Activated CD4-positive, alpha-beta T cell treated with anti-CD3 and anti-CD28 coated beads, Interleukin-2, amount 10 ng/mL, durations not matched to agents 7 days and 5 days (primary cell): ENCODE measurements at places on chromosomes 16 and 17. TPM values are rescaled to one million over a fixed set of nuclear protein-coding genes. Genes with fewer than 3 reads are reported as not detected.

DNA sequence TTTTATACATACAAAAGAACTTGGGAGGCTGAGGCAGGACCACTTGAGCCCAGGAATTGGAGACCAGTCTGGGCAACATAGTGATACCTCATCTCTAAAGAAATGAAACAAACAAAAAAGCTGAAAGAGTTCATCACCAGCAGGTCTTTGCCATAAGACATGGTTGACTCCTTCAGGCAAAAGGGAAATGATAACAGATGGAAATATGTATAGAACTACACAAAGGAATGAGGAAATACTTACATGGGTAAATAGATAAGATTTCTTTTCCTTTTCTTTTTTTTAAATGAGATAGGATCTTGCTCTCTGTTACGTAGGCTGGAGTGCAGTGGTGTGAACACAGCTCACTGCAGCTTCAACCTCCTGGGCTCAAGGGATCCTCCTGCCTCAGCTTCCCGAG, 165.3 kb downstream of the PARN start:
- DNase-seq = no peak

DNA sequence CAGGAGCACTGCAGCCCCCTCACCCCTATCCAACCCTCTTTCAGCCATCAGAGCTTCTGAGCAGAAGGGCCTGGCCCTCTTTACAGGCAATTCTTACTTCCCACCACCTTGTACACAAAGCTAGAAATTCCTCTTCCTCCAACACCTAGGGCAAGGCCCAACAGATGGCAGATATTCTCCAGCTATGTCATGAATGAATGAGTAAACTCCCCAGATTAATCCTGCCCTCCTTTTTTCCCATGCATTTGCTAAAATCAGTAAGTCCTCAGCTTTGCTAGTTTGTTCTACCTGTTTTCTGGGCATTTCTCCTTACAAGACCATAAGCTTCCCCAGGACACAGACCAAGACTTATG, 20.4 kb upstream of the MRPS23 start:
- no peak for DNase-seq

DNA sequence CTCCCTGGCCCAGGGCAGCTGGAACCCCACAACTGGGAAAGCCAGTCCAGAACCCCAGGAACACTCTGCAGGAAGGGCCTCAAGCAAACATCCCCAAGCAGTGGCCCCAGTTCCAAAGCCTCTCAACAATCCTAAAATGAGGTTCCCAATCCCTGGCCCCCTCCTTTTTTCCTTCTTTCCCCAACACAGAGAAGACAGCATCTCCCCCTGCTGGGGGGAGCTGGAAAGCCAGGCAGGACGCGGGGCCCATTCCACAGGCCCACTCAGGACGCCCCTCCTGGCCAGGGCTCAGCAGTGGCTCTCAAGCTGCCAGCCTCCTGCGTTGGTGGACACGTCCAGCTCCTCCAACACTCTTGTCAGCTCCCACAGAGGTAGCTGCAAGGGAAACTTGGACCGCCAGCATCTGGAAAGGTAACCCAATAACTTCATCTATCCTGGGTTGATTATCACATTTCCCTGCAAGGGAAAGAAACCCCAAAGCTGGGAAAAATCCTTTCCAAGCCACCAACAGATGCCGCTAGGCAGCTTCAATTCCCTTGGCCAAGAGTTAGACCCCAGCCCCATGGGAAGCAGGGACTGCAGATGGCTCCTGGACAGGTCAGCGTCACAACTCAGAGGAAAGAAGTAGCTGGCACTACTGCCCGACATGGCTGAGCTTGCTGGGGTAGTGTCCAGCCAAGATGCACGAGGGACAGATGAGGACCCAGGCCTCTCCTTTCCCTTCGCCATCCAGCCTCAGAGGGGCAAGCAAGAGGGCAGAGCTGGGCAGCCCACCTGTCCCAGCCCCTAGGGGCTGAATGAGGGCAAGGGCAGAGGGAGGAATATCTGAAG, 7.6 kb downstream of the HDAC5 start:
- peak; percentile 30 for DNase-seq

GRCh38 chr16:54164789-54165173, 121.8 kb downstream of the IRX3 start:
- no peak for DNase-seq

DNA sequence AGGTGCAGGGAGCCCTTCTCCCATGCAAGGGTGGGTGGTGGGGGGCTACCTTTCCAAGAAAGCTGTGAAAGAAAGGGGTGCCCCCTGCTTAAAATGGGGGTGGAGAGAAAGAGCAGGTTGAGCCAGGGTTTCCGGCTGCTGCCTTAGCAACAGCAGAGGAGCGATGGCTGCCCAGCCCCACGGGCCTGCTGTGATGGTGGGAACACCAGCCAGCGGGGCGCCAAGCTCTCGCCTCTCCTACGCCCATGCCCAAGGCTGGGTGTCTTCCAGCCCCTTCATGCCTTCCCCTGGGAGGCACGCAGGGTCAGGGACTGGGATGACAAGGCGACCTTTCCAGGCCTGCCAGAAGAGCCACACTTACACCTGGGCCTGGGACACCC, 3.0 kb downstream of the FMNL1 start:
- DNase-seq = peak; percentile 53

GRCh38 chr17:14986127-14986526, 279.0 kb downstream of the PMP22 start:
- no peak for DNase-seq

GRCh38 chr17:37066322-37067255, 117.8 kb downstream of the AATF start:
- DNase-seq = no peak

GRCh38 chr17:19904412-19904811, 36.7 kb upstream of the ULK2 start:
- no peak for DNase-seq

- DNase-seq = peak; percentile 67
Observed at GRCh38 chr17:32486111-32486700, 587 bp upstream of the CDK5R1 start.

GRCh38 chr16:58098207-58099096, 30.7 kb downstream of the CFAP20 start:
- no peak for DNase-seq

GRCh38 chr17:73139296-73139695, 25.5 kb upstream of the SSTR2 start:
- DNase-seq = no peak

DNA sequence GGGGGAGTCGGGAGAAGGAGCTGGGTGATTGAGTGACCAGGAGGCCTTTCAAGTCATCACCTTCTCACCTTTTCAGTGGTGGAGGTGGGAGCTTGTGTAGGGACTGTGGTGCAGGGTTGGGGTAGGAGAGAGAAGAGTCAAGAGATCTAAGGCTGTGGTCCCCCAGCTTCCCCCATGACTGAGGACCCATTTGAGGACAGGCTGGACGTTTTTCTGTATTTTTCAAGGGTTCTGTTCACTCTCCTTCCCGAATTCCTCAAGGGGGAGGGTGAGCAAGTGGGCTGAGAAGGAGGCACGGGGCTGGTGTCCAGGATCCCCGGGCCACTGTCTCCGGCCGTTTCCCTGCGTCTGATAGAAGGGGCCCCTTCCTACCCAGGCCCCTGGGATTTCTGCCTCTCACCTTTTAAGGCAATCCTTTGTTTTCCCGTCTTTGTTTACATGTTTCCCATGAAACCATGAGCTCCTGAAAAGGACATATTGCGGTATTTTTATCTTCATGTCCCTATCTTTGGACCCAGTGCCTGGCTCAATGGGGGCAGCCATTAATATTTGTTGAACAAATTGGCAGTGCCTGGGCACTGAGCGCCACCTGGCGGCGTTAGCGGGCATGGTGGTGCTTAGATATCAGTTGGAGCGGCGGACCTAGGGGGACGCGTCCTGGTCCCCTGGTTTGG, 9.2 kb upstream of the CD300A start:
- peak; percentile 69 for DNase-seq

DNA sequence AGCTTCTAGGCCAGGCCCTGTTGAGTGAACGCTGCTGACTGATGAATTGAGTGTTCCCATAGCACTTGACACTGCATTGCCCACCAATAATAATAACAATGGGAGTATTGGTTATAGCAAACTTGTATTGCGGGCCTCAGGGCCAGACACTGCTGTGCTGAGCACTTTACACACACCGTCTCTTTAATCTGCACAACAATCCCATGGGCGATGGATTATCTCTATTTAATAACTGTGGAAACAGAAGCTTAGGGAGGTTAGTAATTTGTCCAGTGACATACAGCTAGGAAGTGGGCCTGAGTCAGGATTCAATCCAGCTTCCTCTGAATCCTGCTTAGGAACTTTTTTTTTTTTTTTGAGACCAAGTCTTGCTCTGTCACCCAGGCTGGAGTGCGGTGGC, 11.2 kb downstream of the ARHGAP23 start:
- DNase-seq = no peak

GRCh38 chr16:23871924-23872323, 36.1 kb downstream of the PRKCB start:
- no peak for DNase-seq

DNA sequence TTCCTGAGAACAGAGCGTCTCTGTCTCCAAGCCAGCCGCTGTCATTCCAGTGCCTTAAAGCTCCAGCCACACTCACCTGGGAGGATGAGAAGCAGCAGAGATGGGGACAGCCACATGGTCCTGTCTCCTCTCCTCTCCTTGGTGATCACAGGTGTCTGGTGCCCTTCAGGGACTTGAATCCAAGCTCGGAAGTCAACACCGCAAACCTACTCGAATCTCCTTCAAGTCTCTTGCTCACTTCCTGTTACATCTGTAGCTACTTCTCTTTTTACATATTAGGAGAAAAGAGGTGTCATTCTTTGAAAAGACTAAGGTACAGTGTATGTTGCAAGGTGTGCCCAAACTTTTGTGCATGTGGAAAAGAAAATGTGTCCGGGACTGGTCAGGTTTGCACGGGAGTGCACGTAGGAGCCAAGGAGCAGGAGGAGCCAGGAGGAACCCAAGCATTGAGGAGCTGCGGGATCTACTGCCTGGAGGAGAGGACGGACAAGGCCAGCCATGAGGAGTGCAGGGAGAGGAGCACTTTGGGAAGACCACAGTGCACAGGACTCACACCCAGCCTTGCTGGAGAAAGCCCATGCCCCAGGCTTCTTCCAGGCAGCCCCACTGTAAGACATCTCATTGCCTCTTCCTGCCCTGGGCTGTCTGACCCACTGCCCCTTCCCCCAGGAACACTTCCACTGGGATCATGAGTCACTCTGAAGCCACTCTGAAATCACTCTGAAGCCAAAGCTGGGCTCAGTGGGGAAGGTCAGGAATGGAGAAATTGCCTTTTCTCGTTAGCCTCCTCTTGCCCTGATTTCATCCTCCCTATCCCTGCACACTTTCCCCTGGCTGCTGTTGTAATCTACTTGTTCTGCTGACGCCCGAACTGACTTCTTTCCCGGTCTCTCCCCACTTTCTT, at the start of gene CD300LD:
Gene CD300LD, minus strand, starts transcription at position 197 of the 904 bp plus-strand sequence. Its CDS starts 81 bp downstream, at position 116.
- peak; percentile 33 for DNase-seq

GRCh38 chr16:70348991-70349390, 2.3 kb downstream of the DDX19A start:
- DNase-seq = no peak

- peak; percentile 76 for DNase-seq
Observed at GRCh38 chr16:84088695-84089395, 27.9 kb downstream of the MBTPS1 start.

The TBC1D10B gene
- 63.9 TPM for total RNA-seq

The NPIPA3 gene
- 1.8 TPM for total RNA-seq

The ICAM2 gene
- 113 TPM for total RNA-seq

The TAOK1 gene
- total RNA-seq = 46.5 TPM

The KRTAP9-2 gene
- total RNA-seq = not detected

The GOT2 gene
- total RNA-seq = 75.6 TPM
